ENCODE measurements at places on chromosomes 12 and 14.
A peak's percentile ranks its signal among the peaks of the same experiment; 100 is the strongest.

- no peak for DNase-seq
Observed at GRCh38 chr12:97967831-97968230, 505.2 kb downstream of the RMST start.

DNA sequence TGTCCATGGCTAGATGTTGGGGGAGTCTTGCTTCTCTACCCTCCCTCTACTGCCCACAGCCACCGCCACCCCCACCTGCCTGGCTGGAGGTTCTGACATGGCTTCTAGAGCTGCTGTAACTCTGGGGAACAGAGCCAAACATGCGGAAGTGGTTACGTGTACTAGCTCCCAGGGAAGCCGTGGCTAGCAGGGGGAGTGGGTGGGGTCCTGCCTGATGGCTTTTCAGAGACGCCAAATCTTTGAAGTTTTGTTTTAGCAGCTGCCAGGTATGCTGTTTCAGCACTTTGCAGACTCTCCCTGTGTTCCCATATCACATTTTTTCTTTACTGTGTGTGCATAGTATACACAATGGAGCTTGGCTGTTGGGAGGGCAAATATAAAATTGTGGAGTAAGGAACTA is 150.3 kb downstream of the TGFB3 start:
- DNase-seq = peak; percentile 65

GRCh38 chr14:24775950-24776349 is 142.0 kb upstream of the GZMB start:
- no peak for DNase-seq

DNA sequence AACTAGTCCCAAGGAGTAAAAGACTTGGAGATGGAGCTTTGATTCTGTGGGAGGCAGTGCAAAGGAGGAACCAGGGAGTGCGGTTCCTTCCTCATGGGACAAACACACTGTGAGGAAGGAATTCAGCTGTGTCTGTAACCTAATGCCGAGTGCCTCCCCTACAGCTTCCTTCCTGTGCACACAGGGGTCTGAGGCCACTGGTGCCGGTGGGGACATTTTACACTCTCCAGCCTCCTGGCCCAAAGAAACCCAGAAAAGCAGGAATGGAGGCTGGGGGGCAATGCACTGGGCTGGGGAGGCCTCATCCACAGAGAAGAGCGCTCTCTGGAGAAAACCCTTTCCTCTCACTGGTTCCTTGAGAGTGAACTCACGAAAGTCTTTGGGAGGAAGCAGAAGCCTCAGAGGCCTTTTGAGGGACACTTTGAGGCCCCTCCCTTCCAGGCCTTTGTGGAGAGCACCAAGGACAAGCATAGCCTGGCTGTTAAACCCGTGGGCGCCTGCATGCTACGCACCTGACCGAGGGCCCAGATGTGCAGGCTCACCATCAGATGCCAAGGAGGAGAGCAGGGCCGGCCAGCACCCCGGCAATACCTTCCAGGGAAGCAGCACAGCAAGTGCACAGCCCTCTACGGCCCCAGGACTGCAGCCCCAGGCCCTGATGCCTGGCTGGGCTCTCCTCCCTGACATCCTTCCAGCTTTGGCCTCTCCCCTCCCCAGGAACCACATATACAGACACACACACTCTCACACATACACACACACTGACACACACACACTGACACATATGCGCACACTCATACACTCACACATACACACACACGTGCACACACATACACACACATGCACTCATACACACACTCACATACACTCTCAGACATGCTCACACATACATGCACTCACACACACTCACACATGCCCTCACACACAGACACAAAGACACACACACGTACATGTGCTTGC is 52.0 kb downstream of the NFKBIA start:
- no peak for DNase-seq

DNA sequence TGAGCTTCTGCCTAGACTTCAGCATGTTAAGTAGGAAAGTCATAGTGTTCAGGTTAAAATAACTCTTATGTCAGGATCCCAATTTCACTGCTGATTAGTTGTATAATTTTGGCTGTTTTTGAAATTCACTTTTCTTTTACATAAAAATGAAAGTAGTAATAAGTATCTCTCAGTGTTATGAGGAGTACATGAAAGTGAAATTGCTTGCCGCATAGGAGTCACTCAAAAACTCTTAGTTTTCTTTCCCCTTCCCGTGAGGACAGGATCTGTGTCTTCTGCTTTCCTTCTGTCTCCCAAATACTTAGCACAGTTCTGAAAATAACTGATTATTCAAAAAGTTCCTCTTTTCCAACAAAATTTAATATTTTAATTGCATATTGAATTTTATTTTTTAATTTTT is 100.5 kb downstream of the SLC38A4 start:
- DNase-seq = no peak

- DNase-seq = no peak
Observed at GRCh38 chr12:110635055-110635454, 21.1 kb downstream of the TCTN1 start.

- DNase-seq = peak; percentile 56
Observed at GRCh38 chr14:51849097-51849496, 11.3 kb upstream of the GNG2 start.

DNA sequence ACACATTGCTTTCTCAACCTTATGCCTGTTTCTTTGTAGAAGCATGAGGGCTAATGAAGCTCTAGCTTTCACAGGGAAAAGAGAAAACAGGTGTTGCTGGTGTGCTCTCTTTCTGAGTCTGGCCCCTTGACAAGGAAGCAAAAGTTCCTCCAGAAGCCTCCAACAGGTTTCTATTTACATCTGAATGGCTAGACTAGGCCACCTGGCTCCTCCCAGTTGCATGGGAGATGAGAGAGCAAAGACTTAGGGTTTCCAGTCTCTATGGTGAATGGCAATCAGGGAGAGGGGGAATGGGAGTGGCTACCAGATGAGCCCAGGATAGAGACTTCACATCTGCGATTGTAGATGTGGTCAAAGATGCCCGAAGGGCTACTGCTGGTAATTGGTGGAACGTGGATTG is 138.1 kb upstream of the PLXNC1 start:
- no peak for DNase-seq

DNA sequence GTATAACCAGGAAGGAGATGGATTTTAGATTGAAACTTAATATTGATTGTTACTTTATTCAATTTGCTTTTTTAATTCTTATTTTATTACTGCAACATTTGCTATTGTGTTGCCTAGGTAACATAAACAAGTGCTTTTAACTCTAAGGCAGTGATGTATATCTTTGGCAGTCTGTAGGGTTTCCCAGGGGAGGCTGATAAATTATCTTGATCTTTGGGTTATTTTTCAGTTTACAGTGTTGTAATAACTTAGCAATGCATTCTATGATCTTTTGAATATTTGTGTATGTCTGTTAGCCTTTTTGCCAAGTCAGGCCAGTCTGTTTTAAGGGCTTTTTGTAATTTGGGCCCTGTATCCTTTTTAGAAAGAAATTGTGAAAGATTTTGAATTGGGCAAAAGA is 7.8 kb upstream of the DTD2 start:
- DNase-seq = no peak

All from ELR (cell line).